ENCODE measurements at places on chromosomes 1 and 21.

- DNase-seq, result peak; percentile 92
Observed at GRCh38 chr1:8702850-8703810, 114.3 kb downstream of the RERE start.

DNA sequence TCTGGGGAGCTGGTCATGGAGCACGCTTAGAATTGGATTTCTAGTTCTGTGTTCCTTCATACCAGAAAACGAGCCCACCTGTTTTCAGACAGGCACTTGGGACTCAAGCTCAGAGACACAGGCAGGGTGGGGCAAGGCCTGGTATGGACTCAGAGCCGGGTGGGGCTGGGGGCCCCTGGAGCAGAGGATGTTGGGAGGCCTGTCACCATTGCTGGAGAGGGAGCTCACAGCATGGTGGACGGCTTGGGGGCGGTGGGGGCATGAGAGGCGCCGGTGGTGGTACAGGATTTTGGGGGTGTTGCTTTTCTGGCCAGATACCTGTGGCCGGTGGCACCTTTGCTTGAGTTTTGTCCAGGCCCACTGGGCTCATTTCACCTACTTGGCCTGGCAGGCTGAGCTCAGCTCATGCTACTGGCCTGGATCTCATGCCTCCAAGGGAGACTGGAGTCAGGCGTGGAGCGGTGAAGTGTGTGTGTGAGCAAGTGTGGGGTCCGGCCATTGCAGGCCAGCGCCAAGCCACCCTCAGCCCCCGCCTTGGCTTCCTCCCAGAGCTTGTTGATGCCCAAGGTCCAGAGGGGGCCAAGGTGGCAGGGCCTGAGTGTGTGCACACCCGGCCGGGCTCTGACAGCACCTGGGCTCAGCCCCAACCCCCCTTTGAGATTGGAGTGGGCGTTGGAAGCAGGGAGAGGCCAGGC is 8.7 kb downstream of the SLX9 start:
- no peak for DNase-seq

DNA sequence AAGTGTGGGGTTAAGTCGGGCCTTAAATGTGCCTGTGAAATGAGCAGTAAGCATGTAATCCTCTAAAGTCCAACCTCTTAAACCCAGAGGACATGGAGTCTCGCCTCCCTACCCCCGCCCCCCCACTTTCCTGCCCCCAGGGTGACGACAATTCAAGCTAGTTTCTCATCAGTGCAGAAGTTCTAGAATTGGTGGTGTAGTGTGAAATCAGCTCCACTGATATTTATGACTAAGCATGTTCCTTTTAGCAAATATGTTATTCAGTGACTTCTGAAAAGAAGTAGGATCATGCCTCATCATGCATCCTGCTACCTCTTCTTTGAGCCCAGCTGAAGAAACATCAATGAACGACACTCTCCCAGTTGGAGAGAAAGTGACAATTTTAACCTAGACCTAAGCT is 2.6 kb upstream of the ABCB10 start:
- DNase-seq, result no peak

GRCh38 chr1:56972976-56973375 is 7.2 kb upstream of the C8B start:
- DNase-seq, result no peak

- no peak for DNase-seq
Observed at GRCh38 chr1:185644531-185644930, 89.7 kb upstream of the HMCN1 start.

DNA sequence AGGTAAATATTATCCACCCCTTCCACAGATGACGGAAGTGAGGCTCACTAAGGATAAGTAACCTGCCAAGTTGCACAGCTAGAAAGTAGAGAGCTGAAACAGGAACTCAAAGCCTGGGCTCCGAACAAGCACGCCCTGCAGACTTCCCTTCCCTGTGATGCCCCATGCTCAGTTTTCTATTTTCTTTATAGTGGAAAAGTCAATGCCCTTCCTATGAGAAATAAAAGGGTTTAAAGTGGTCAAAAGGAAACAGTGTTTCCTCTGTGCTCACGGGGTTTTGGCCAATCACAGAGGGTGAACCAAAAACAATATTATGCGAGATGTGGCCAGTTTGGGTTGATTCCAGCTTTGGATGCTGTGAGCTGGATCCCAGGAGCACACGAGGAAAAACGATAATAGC is 44.5 kb downstream of the DDR2 start:
- no peak for DNase-seq
